Suppressor macrophage treated with lipopolysaccharide for 4 hours (primary cell): ENCODE measurements at places on chromosomes 1 and 21.
A peak's percentile ranks its signal among the peaks of the same experiment; 100 is the strongest.

GRCh38 chr1:228156941-228157728, 7.4 kb downstream of the GJC2 start:
- no peak for DNase-seq

DNA sequence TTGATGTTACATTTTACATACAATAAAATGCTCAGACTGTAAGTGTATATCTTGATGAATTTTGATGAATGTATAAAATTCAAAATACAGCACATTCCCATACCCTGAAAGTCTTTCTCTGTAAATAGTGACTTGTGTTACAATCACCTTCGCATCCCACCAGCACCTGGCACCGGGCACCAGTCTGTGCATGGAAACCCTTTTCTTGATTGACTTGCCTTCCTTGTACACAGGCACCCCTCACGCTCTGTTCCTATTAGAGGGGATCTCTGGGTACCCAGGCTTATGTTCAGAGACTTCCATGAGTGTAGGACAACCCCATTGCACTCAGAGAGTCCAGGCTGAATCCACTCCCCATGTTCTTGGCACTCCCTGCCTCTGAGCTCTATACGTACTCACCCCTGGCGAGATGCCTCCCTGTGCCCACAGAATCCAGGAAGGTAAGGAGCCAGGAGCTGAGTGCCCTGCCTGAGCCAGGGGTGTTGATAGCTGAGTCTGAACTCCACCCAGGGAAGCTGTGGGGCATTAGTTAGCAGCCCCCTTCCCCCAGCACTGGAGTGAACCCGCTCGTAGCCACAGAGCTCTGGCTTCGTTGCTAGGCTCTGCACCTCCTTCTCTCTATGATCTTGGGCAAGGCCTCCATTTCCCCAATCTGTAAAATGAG, 22.5 kb upstream of the PKP1 start:
- DNase-seq: no peak

GRCh38 chr21:46082963-46083790, 14.7 kb upstream of the COL6A2 start:
- no peak for DNase-seq

GRCh38 chr21:42376338-42376982, 10.1 kb upstream of the TFF1 start:
- DNase-seq: no peak

- peak; percentile 74 for DNase-seq
Observed at GRCh38 chr1:33007190-33008050, 29.3 kb downstream of the AK2 start.
